ENCODE measurements at places on chromosomes 3 and 15. TPM values are rescaled to one million over a fixed set of nuclear protein-coding genes. Genes with fewer than 3 reads are reported as not detected.

The DNAJA4 gene
- total RNA-seq = 0.12 TPM

The CCR2 gene
- not detected for total RNA-seq

The RGMA gene
- total RNA-seq = 0.42 TPM

The TMA7 gene
- 392 TPM for total RNA-seq

The GADL1 gene
- total RNA-seq = not detected

The ZNF860 gene
- total RNA-seq = 0.10 TPM

- DNase-seq = no peak
Observed at GRCh38 chr15:96416218-96416933, 85.9 kb downstream of the NR2F2 start.

GRCh38 chr3:119585856-119586570, 6.7 kb downstream of the ADPRH start:
- DNase-seq = no peak

GRCh38 chr3:141096981-141097380, 45.8 kb downstream of the SPSB4 start:
- DNase-seq = no peak

DNA sequence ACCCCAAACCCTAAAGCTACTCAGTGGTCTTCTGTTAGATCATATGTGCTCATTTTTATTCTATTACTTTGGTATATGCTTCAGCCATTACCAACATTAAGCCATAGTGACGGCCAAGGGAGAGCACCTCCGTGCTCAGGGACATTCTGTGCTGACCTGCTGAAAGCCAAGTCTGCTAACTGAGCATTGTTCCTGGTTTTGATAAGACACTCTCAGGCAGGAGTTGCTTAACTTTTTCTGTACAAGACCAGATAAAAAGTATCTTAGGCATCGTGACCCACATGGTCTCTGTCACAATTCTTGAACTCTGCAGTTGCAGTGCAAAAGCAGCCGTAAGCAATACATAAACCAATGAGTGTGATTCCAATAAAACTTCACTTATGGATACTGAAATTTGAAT, 100.6 kb downstream of the KLHL25 start:
- no peak for DNase-seq
